CD14-positive monocyte (primary cell): ENCODE measurements at places on chromosomes 4 and X. TPM values are rescaled to one million over a fixed set of nuclear protein-coding genes. Genes with fewer than 3 reads are reported as not detected.

The ZNF827 gene
- 0.03 and 0.04 TPM in 2 replicates for polyA plus RNA-seq

DNA sequence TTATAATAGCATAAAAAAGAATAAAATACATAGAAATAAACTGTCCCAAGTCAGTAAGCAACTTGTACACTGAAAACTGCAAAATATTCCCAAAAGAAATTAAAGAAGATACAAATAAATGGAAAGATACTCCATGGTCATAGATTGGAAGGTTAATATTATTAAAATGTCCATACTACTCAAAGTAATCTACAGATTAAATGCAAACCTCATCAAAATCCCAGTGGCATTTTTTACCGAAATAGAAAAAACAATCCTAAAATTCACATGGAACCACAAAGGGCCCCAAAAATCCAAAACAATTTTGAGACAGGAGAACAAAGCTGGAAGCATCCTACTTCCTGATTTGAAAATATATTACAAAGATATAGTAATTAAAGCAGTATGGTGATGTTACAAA is 133.0 kb downstream of the NDST3 start:
- H3K27ac ChIP-seq, result no peak overlapping the region
- no peak for DNase-seq
- no peak overlapping the region for H3K4me3 ChIP-seq
- H3K27me3 ChIP-seq, result no peaks in the 10 kb centered on the region
- no peaks in the 10 kb centered on the region for H3K4me1 ChIP-seq
- no peaks in the 10 kb centered on the region for H3K36me3 ChIP-seq

DNA sequence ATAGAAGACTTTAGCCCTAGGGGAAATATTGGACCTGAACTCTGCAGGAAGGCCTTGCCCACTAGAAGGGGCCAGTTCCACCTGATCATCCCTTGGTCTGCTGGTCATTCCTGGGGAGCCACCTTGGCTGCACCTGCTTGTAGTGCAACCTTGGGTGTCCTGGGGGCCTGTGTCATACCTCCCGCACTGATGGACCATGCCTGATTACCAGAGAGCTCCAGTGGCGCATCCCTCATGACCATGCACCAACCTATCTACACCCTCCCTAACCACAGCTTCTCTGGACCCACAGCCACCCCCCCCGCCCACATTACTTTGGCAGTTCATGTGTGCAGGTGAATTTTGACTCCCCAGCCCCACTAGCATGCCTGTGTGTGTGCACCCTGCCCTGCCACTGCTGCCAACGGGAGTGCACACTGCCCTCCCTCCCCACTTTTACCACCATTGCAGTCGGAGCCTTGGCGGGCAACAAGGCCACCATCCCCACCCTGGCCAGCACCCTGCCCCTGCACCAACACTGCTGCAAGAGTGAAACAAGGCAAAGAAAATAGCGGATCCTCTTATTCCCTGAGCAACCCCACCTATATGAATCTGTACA is 208.1 kb downstream of the FAM47B start:
- no peak for DNase-seq
- H3K27ac ChIP-seq, result no peak overlapping the region
- no peak overlapping the region for H3K4me3 ChIP-seq

- H3K27ac ChIP-seq, result no peak overlapping the region
- H3K4me1 ChIP-seq, result no peaks in the 10 kb centered on the region
- H3K27me3 ChIP-seq, result no peaks in the 10 kb centered on the region
- H3K4me3 ChIP-seq, result no peak overlapping the region
Observed at GRCh38 chr4:61407642-61408618, 207.8 kb downstream of the ADGRL3 start.

GRCh38 chrX:115584696-115585095 is 23.7 kb downstream of the PLS3 start:
- no peak overlapping the region for H3K27ac ChIP-seq
- no peak for DNase-seq
- no peak overlapping the region for H3K4me3 ChIP-seq
- no peaks in the 10 kb centered on the region for H3K36me3 ChIP-seq
- peaks cover 8% of the 10 kb centered on the region for H3K27me3 ChIP-seq

DNA sequence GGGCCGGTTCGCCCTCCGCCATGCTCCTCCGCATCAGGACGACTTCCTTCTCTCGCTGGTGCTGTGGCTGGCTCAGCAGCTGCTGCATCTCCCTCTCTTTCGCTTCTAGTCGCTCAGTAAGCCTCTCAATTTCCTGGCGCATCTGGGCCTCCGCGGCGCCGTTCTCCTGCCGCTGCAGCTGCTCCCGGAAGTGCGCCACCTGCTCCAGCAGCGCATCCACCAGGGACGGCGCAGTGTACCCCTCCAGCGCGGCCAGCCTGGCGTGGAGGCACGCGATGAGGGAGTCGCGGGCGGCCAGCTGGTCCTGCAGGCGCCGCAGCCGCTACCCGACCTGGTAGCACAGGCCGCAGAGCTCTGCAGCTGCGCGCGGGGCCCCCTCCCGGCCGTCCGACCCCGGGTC is 97.4 kb upstream of the MED14 start:
- no peak for DNase-seq
- no peak overlapping the region for H3K27ac ChIP-seq
- peaks cover 8% of the 10 kb centered on the region for H3K27me3 ChIP-seq

DNA sequence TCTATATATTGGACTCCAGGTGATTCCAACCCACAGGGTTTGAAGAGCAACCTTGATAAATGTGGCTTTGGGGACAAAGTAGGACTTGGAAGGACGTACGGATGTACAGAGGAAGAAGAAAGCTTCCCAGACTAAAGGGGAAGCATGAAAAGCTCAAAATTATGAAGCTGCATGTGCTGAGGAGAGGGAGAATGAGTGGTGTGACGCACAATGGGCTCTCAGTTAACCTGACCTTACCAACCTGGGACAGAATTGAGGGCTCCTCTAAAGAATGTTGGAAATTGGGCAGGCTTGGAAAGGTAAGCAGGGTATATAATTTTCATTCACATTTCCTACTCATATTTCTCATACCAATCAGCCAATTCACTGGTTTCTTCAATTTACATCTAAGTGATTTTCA is 10.5 kb upstream of the TIGD2 start:
- no peak overlapping the region for H3K4me3 ChIP-seq
- no peak for DNase-seq
- H3K4me1 ChIP-seq, result no peaks in the 10 kb centered on the region
- no peaks in the 10 kb centered on the region for H3K27me3 ChIP-seq
- H3K27ac ChIP-seq, result no peak overlapping the region
- H3K36me3 ChIP-seq, result no peaks in the 10 kb centered on the region

The HSFX4 gene
- polyA plus RNA-seq, result not detected

DNA sequence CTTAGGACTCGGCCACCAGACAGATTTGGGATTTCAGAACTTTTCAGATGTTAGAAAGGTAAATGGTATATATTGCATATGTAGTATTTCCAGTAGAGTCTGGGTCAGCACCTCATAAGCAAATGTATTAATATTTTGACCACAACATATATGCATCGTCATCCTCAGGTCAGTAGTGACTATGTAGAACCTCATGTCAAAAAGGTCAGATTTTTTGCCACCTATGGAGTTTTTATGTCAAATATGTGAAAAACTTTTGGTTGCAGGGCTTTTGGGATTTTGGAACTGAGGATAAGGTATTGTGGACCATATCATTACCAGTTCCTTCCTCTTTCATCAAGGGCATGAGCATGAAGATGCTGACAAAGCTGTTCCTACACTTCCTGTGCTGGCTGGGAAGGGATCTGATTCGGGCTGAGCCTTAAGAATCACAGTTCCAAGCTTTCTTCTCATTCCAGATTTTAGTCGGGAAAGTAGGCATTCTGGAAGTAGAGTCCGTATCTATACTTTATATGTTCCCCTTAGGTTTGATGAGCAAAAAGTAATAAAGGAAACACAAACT is 183.0 kb upstream of the PGRMC2 start:
- DNase-seq, result no peak
- H3K27ac ChIP-seq, result no peak overlapping the region
- H3K4me1 ChIP-seq, result no peaks in the 10 kb centered on the region
- no peaks in the 10 kb centered on the region for H3K36me3 ChIP-seq
- no peaks in the 10 kb centered on the region for H3K27me3 ChIP-seq
- H3K4me3 ChIP-seq, result no peak overlapping the region

GRCh38 chr4:53009824-53010223 is 147.7 kb downstream of the RASL11B start:
- no peak overlapping the region for H3K27ac ChIP-seq
- H3K27me3 ChIP-seq, result no peaks in the 10 kb centered on the region
- DNase-seq, result no peak
- no peaks in the 10 kb centered on the region for H3K4me1 ChIP-seq

DNA sequence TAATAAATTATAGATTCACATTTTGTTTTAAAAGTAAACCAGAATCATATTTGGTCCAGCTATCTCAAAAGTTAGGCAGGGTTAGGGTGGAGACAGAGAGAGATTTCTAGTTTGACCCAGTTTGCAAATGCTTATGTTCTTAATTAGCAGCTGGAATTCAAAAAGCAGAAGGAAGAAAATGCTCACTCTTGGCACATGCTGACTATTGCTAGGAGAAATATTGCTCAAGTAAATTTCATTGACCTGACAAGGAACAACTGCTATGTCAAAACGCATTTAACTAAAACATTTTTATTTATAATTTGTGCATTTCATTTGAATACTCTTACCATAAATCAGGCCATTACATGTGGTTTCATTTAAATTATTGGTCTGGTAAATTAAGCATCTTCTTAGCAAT is 131.8 kb downstream of the GLRA3 start:
- no peaks in the 10 kb centered on the region for H3K27me3 ChIP-seq
- no peaks in the 10 kb centered on the region for H3K4me1 ChIP-seq
- DNase-seq, result no peak
- no peak overlapping the region for H3K27ac ChIP-seq

The SSX4B gene
- not detected for polyA plus RNA-seq

The SLC25A4 gene
- 0.07 TPM for polyA plus RNA-seq

The TMPRSS11D gene
- polyA plus RNA-seq, result not detected
